Upper lobe of right lung (tissue), 1 donor: ENCODE measurements at places on chromosomes 5 and 9.

GRCh38 chr9:126420643-126421564 lies 94.3 kb downstream of the MVB12B start:
- no peak for DNase-seq
- H3K27ac ChIP-seq, result no peak overlapping the region
- peaks cover 31% of the 10 kb centered on the region for H3K36me3 ChIP-seq
- no peaks in the 10 kb centered on the region for H3K27me3 ChIP-seq
- no peak overlapping the region for H3K4me3 ChIP-seq

- no peak overlapping the region for H3K27ac ChIP-seq
- H3K27me3 ChIP-seq, result no peaks in the 10 kb centered on the region
- DNase-seq, result no peak
- no peak overlapping the region for H3K4me3 ChIP-seq
Observed at GRCh38 chr9:89687188-89687587, 82.4 kb downstream of the GADD45G start.

DNA sequence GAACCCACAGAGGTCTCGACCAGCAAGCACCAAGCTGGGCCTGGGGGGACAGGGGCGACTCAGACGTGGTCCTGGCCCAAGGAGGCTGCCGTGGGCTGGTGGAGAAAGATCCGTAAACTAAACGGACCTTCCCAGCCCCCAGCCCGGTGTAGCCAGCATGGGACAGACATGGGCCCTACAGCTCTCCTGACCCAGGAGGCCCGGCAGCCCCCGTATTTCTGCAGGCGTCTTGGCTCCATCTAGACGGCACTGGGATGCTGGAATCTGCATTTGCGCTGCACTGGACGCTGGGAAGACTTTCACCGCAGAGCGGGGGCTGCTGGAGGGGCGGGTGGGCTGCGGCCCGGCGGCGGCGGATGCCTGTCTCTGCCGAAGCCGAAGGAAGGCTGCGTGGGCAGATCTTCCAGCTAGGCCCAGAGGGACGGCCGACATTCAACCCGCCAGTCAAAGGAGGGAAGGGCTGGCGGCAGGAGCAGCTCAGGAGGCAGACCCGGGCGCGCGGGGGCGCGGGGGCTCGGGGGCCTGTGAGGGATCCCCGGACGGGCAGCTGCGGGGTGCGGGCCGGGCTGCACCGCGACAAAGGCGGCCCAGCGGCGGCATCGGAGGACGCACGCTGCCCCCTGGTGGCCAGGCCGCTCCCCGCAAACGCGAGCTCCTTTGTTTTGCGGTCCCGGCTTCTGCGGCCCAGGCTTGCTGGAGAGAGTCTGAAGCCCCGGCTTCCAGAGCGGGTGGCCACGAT lies 266.2 kb downstream of the NSG2 start:
- DNase-seq, result peak; percentile 84
- no peaks in the 10 kb centered on the region for H3K4me1 ChIP-seq
- peaks cover 21% of the 10 kb centered on the region for H3K27me3 ChIP-seq

DNA sequence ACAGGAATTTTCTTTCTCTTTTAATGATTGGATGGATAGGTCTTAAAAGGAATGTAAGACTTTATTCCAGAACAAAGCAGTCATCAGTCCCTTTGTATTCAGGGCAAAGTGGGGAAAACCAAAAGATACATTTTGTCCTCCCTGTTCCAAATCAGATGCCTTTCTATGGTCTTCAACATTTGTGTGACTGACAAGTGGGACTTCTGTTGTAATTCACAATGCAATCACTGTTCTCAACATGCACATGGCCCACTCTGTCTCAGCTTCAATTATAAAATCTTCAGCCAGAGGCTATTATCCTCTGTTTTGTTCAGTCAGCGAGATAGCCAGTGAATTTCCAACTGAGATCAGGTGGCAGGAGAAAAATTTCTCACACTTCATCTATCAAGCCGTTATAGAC lies 95.5 kb upstream of the ERBIN start:
- H3K4me3 ChIP-seq, result no peak overlapping the region
- DNase-seq, result no peak
- H3K36me3 ChIP-seq, result no peaks in the 10 kb centered on the region
- H3K27ac ChIP-seq, result no peak overlapping the region
- no peaks in the 10 kb centered on the region for H3K27me3 ChIP-seq

- H3K27ac ChIP-seq, result peak overlapping the region; percentile 42
- H3K27me3 ChIP-seq, result no peaks in the 10 kb centered on the region
- H3K4me3 ChIP-seq, result no peak overlapping the region
- peak; percentile 67 for DNase-seq
- H3K36me3 ChIP-seq, result no peaks in the 10 kb centered on the region
Observed at GRCh38 chr5:73544429-73545402, 20.7 kb downstream of the ANKRA2 start.

- H3K4me1 ChIP-seq, result peaks cover 19% of the 10 kb centered on the region
- H3K27me3 ChIP-seq, result no peaks in the 10 kb centered on the region
- no peaks in the 10 kb centered on the region for H3K36me3 ChIP-seq
- no peak overlapping the region for H3K27ac ChIP-seq
- H3K4me3 ChIP-seq, result no peak overlapping the region
- no peak for DNase-seq
Observed at GRCh38 chr5:74579215-74579614, 61.3 kb downstream of the ENC1 start.

DNA sequence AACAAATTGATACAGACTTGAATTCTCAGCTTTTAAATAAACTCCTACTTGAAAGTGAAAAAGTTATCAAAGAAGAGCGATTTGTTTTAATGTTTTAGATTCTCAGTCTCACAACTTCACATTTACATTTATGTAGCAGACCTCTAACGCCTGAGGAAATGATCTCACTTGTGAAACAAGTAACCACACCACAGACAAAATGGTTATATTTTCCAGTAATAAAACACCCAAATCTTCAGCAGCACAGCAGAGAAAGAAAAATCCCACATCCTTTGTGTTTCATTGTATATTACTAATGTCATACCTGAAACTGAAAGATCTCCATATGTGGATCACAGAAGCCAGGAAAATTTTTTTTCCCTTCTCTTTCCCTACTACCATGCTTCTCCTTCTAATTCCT lies 29.8 kb upstream of the GZMA start:
- H3K4me1 ChIP-seq, result no peaks in the 10 kb centered on the region
- H3K27me3 ChIP-seq, result no peaks in the 10 kb centered on the region
- no peak overlapping the region for H3K4me3 ChIP-seq
- DNase-seq, result no peak

DNA sequence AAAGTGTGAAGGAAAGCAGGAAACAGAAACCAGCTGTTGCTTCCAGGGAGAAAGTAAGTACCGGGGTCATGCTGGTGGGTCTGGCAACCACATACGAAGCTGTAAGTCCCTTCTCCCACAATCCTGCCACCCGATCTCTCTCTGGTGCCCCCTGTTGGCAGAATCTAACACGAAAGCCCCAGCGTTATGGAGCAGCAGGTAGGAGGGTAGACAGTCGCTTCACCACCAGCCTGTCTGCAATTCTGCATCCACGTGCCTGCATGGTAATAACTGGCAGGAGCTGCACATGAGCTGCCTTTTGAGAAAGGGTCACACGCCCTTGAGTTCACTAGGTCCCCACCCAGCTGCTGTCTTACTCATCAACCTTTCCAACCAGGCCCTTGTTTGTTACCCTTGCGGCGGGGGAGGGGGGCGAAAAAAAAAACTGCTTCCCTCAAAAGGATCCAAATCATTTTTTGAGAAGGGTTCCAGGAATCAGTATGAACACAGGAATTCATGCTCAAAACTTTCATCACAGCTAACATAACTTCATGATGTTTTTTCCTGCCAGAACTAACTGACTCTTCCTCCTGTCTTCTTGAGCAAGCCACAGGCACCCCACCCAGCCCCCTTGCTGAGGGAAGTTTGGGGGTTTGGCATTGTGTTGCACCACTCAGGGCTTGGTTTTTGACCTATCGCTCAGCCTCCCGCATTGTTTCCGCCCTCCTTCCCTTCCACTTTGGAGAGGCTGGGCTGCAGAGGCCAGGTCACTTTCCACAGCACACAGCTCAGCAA lies 19.6 kb upstream of the TMEM252 start:
- DNase-seq, result peak; percentile 76
- no peaks in the 10 kb centered on the region for H3K4me1 ChIP-seq
- H3K36me3 ChIP-seq, result no peaks in the 10 kb centered on the region
- no peak overlapping the region for H3K27ac ChIP-seq

DNA sequence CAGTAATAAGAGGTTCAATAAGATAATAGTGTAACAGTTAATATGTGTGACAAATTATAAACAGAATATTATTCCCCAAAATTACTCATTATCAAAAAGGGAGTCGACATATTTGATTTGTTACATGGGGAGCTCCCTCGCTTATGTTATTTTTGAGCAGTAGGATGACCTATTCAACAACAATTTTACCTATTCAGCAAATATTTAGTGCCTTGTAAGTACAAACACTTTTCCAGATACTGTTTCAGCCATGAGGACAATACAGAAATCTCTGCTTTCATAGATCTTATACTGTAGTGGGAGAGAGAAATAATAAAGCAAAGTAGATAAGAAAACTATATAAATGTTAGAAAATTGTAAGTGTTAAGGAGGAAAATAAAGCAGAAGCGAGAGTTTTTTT lies 1342.8 kb upstream of the WWC1 start:
- no peaks in the 10 kb centered on the region for H3K4me1 ChIP-seq
- no peak for DNase-seq
- H3K36me3 ChIP-seq, result no peaks in the 10 kb centered on the region
- H3K27me3 ChIP-seq, result no peaks in the 10 kb centered on the region

DNA sequence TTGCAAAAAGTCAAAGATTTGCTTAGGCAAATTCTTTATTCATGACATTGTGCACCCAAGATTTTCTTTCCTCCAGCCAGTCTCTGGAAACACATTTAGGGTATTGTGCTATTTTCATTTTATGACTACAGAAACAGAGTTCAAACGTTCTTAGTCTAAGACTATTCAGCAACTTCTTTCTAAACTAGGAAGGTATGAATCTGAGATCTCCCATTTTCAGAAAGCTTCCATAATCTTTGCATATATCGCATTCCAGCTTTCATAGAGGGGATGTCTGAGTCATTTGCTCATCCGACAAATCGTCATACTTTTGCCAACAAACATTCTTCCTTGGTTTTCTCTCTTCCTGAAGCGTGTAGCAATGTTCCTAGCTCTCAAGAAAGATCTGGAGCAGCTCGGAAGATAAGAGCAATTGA lies 1.6 kb upstream of the PAPPA start:
- no peak overlapping the region for H3K4me3 ChIP-seq
- DNase-seq, result no peak
- no peaks in the 10 kb centered on the region for H3K36me3 ChIP-seq

DNA sequence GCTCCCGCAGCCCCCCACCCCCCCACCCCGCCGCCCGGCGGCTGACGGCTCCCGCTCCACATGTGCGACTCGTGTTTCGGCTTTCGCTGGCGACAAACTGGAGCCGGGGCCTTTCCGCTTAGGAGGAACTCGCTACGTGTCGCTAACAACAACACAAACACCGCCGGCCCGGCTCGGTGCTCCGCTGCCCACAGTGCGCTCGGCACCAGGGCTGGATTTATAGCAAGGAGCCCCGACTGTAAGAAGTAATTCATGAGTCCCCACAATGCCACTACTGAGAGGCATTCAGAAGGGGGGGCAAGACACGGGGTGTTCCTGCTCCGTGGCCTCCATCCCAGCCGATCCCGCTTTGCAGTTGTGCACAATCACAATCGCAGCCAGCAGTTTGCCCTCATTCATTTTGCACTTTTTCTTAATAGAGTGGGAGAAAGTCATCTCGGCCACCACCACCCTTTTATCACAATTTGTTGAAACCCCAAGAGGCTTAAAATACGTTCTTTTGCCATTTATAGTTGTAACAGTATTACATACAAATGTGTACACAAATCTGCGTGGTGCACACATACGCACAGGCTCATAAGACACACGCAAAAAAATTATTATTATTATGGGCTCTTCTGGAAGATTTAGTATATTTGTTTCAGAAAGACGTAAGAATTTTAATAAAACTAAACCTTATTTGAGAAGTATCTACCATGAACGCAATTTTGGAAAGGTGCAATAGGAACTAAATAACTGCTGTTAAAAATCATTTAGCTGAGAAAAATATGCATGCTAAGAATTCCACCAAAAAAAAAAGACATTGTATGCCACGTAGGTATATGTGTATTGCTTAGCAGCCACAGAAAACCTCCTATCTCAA lies 48.1 kb downstream of the EBF1 start:
- H3K36me3 ChIP-seq, result no peaks in the 10 kb centered on the region
- peak overlapping the region; percentile 63 for H3K27ac ChIP-seq
- peak overlapping the region; percentile 33 for H3K4me3 ChIP-seq
- peaks cover 4% of the 10 kb centered on the region for H3K4me1 ChIP-seq

DNA sequence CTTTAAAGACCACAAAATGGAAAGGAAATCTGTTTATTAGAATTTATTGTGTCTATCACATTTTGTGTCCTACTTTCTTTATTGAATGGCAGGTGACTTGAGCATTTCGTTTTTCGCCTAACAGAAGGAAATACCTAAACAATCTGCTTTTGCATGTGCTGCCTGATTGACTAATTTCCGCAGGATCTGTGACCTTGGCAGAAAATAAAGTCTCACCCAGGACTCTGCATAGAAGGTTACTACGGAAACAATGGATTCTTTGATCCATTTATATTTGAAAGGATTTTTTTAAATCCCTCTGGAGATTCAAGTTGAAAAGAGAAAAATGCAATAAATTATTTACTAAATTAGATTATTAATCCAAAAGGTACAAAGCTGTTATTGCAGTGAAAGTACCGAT lies 61.0 kb upstream of the CAST start:
- no peak overlapping the region for H3K27ac ChIP-seq
- H3K4me1 ChIP-seq, result no peaks in the 10 kb centered on the region
- no peak for DNase-seq

DNA sequence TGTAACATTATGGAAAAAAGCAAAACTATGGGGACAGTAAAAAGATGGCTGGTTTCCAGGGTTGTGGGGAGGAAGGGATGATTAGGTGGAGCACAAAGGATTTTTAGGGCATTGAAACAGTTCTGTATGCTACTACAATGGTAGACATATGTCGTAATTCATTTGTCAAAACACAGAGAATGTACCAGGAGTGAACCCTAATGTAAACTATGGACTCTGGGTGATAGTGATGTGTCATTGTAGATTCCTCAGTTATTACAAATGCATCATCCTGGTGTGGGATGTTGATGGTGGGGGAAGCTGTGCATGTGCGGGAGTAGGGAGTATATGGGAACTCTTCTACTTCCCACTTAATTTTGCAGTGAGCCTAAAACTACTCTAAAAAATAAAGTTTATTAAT lies 135.0 kb upstream of the GABRP start:
- DNase-seq, result no peak
- no peak overlapping the region for H3K4me3 ChIP-seq
- H3K27me3 ChIP-seq, result peaks cover 3% of the 10 kb centered on the region
- H3K4me1 ChIP-seq, result no peaks in the 10 kb centered on the region
- H3K36me3 ChIP-seq, result no peaks in the 10 kb centered on the region

GRCh38 chr5:39624268-39624886 lies 199.6 kb upstream of the DAB2 start:
- no peaks in the 10 kb centered on the region for H3K27me3 ChIP-seq
- no peak overlapping the region for H3K4me3 ChIP-seq
- no peak overlapping the region for H3K27ac ChIP-seq
- DNase-seq, result no peak
- H3K36me3 ChIP-seq, result no peaks in the 10 kb centered on the region

GRCh38 chr5:108686676-108687075 lies 61.0 kb upstream of the FER start:
- H3K27me3 ChIP-seq, result no peaks in the 10 kb centered on the region
- no peak overlapping the region for H3K27ac ChIP-seq
- H3K4me3 ChIP-seq, result no peak overlapping the region

GRCh38 chr5:106730506-106730905 lies 940.2 kb downstream of the EFNA5 start:
- H3K4me1 ChIP-seq, result no peaks in the 10 kb centered on the region
- H3K27me3 ChIP-seq, result no peaks in the 10 kb centered on the region
- no peak overlapping the region for H3K4me3 ChIP-seq
- no peaks in the 10 kb centered on the region for H3K36me3 ChIP-seq
- DNase-seq, result no peak
- no peak overlapping the region for H3K27ac ChIP-seq

- H3K27ac ChIP-seq, result no peak overlapping the region
- H3K27me3 ChIP-seq, result no peaks in the 10 kb centered on the region
- H3K36me3 ChIP-seq, result no peaks in the 10 kb centered on the region
- DNase-seq, result no peak
Observed at GRCh38 chr9:96177005-96177718, 124.8 kb downstream of the HSD17B3 start.
